Naive B cell (primary cell): ENCODE measurements at places on chromosomes 11 and 22.

DNA sequence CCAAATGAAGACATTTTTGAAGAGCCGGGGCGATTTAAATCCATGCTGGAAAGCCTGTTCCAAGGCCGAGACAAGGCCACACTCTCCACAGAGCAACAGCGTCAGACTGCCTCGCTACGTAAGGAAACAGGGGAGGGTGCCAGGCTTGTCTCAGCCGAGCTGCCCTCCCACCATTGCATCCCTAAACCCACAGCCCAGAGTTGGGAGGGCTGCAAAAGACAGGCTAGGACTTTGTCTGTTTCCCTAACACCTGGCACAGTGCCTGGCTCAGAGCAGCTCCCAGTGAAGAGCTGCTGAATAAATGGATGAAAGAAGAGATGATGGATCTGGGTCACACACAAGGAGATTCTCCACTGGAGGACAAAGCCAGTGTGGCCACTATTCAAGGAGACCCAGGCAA, 51.3 kb upstream of the SCUBE2 start:
- DNase-seq: no peak

- DNase-seq: no peak
Observed at GRCh38 chr22:37289156-37289735, 6.9 kb downstream of the CYTH4 start.

GRCh38 chr11:28393348-28393747, 285.2 kb downstream of the METTL15 start:
- no peak for DNase-seq

- no peak for DNase-seq
Observed at GRCh38 chr11:72514331-72514730, 80.0 kb upstream of the CLPB start.

DNA sequence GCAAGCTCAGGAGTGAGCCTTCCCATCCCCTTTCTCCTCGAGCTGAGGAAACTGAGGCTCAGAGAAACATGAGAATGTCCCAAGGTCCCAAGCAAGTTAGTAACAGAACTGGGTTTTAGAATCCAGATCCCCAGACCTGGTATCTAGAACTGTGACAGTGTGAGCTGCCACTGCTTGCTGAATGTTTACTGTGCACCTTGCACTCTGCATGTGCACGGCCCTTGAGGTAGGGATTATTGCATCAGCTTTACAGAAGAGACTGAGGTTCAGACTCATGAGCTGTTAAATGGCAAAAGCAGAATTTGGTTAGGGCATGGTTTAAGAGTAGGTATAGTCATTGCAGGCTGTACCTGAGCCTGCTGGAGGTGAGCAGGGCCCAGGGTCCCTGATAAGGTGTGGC, 3.8 kb upstream of the MPPED1 start:
- no peak for DNase-seq

DNA sequence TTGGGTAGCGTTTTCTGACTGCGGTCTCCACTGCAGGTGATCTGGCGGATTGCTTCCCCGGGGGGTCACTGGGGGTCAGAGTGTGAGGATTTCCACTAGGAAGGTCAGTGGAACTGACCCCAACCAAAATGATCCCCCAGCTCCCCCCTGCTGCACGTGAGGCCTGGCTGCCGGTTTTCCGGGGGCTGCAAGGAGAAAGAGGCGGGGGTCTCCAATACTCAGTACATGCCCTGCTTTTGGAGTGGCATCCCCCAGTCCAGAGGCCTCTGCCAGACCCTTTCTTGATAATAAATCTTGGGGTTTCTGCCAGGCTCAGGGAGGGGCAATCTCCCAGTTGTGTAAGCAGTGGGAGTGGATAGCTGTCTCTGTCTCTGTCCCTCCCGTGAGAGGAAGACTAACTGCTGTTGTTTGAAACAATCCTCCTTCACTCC, 71.5 kb upstream of the RTL6 start:
- no peak for DNase-seq
